Large intestine (tissue), 12 donors: ENCODE measurements at places on chromosomes 12 and 14. TPM values are rescaled to one million over a fixed set of nuclear protein-coding genes. Genes with fewer than 3 reads are reported as not detected.

DNA sequence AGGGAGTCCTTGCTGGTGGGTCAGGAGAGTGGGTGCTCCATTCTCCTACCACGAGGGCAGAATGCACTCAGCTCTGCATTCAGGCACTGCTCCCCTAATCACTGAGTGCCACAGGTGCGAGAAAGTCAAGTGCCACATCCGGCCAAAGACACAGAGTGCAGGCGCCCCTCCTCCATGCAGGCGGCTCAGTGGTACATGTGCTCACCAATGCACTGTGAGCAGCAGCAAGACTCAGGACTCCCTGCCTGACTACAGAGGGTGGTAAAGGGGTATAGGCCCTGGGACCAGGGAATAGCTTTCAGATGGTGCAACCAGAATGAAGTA lies 32.9 kb downstream of the ZFYVE21 start:
- no peak for DNase-seq

DNA sequence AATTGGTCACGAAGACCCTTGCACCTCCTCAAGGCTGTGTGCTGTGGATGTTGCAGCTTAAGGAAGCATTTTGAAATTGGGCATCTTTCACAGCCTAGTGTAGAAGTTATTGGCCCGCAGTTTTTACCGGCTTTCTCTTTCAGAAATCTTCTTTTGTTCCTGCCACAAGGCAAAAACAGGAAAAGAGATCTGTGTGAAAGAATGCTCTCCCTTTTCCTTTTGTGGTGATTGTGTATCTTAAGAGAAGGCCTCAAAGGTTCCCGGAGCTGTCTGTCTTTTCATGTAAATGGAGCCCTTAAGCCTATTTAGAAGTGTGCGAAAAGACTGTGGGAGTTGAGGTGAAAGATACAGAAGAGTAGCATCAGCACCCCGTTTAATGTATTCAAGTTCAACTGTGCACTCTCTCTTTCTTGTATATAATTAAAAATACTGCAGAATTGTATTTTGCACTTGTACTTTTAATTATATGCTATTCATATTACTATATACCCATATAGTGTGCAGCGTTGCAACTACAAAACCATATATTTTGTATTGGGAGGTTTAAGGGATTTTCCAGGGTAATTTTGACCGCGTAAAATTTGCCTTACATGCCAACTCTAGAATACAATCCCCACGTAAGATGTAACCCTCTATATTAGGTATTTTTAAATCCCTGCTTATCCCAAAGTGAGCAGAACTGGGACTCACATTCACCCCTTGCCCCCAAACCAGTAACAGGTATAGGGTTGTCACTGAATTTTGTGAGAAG lies 441.7 kb downstream of the RAD51B start:
- DNase-seq, result no peak

- no peak for DNase-seq
These were observed 12.5 kb downstream of the GNS start for GRCh38 chr12:64746663-64747062.

DNA sequence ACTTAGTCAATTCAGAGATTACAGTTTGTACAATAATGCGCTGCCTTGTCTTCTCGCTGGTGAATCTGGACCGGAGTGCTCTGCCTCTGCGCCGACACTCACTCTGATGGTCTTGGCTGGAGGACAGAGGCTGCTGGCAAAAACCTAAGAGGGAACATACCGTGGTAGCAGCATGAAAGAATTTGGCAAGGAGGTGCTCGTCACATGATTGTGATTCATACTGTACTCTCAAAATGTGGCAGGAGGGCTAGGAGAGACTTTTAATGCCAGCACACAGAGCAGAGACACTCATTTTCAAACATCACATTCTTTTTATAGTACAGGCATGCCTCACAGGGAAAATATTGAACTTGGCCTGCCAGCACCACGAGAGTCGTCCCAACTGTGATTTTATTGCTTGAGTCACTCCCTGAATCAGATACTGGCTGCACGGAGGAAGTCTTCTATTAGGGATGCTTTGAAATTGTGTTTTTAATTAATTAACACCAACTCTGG lies 67.8 kb downstream of the HMGA2 start:
- no peak for DNase-seq

- no peak for DNase-seq
These were observed 37.0 kb upstream of the TSPAN9 start for GRCh38 chr12:3040026-3040656.

DNA sequence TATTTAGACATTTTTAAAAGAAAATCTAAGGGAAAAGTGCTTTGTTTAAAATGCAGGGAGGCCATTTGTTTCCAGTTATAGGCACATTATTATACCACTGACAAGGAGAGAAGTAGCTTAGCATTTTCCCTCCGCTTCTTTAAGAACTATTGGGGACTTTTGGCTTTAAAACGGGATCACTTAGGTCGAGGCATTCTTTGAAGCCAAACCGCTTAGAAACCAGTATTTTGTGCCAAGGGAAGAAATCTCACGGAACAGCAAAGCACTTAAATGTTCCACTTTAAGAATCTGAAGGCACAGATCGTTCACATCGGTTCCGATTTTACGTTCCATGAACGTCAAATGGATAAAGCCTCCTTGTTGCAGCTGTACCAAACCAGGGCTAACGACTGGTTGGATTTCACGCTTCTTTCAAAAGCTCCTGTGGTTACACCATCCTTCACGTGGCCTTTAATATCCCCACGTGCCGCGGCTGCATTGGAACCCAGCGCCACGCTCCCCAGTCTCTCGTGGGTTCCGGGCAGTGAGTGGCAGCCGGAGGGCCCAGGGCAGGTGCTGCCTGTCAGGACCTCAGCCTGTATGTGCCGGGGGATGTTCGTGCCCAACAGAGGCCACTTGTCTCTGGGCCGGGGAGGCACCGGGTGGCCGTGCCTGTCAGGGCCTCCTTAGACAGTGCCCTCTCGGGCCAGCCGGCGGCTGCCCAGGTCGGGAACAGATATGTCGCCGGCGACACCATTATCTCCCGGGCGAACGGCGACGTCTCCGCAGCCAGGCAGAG lies 195.4 kb downstream of the KIF26A start:
- DNase-seq, result no peak

DNA sequence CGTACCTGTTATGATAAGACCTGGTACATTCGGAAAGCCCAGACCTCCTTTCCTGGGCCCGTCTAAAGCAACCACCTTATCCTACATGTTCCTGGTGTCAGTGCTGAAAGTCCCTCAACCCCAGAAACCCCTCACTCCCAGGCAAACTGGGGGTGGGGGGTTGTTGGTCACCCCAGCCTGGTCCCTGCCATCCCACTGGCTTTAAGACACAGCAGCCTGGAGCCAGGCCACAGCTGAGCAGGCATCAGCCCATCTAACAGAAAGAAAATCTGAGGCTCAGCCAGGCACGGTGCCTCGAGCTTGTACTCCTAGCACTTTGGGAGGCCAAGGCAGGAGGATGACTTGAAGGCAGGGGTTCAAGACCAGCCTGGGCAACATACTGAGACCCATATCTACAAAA lies 4.5 kb downstream of the SELPLG start:
- no peak for DNase-seq

- peak; percentile 77 for DNase-seq
These were observed 122.1 kb downstream of the PRKD1 start for GRCh38 chr14:29805415-29806123.

- no peak for DNase-seq
These were observed 59.1 kb upstream of the HECTD1 start for GRCh38 chr14:31266437-31267331.

DNA sequence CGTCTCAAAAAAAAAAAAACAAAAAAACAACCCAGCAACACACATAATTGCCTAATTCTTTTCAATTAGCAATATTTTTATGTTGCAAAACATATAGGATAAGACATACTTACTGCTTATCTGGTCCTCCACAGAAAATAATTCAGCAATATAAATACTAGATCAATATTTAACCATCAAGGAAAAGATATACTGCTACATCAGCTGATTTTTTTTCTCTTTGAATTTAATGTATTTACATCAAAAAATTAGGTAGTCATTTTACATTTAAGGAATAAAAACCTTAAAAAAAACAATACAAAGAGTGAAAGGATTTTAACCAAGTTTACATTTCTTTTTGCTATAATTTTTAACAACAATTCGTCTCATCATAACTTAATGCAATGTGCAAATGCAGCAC lies 28.1 kb downstream of the SPTSSA start:
- no peak for DNase-seq

- no peak for DNase-seq
These were observed at the start of gene BATF for GRCh38 chr14:75522224-75522982. Gene BATF, plus strand, starts transcription at chr14:75522469. Its CDS starts 214 bp downstream, at chr14:75522683.

Gene SIRT4
- 3.2 TPM for polyA plus RNA-seq

Gene KRT77
- 0.42 TPM for polyA plus RNA-seq

Gene DHRS1
- 81.3 TPM for polyA plus RNA-seq

Gene TAS2R30
- 0.07 TPM for polyA plus RNA-seq

Gene OASL
- 0.31 TPM for polyA plus RNA-seq
